NCI-H2081 treated with DMSO at 0.1 percent for 48 hours (cell line): ENCODE measurements at places on chromosomes 16 and 17.

DNA sequence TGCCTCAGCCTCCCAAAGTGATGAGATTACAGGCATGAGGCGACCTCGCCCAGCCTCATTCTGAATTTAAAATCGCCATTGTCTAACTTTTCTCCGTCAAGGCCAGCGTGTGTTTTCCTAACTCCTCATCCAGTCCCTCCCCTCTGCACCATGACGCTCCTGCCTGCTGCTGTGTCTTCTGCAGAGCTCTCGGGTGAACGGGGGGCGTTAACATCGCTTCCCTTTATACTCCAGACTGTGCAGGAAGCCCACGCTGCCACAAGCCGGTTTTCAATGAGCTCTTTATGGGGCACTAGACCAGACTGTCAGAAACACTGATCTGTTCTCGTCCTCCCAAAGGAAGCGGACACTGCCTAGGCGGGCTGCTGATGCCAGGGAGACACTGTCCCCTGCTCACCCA, 13.2 kb downstream of the AANAT start:
- DNase-seq, result no peak

GRCh38 chr17:56184650-56185049, 31.4 kb downstream of the ANKFN1 start:
- no peak for DNase-seq

- DNase-seq, result peak; percentile 8
These were observed 47.5 kb downstream of the SLC6A2 start for GRCh38 chr16:55703003-55704001.

DNA sequence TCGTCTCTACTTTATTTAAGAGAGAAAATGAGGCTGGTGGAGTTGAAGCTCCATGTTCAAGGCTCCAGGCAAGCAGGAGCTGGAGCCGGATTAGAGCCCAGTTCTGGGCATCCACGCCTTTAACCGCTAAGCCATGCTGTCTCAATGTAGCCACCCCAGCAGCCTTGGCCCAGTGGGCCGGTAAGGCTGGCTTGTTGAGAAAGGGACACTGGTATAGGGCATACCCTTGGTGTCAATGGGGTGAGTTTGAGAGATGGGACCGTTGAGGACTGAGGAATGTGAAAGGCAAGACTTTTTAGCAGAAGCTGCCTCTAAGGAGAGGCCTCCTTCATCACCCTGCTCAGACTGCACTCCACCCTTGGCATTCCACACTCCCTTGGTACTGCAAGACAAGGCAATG, 147.4 kb downstream of the CYLD start:
- no peak for DNase-seq
